ENCODE measurements at places on chromosomes 5 and 9. TPM values are rescaled to one million over a fixed set of nuclear protein-coding genes. Genes with fewer than 3 reads are reported as not detected.

The C9 gene
- total RNA-seq, result not detected

DNA sequence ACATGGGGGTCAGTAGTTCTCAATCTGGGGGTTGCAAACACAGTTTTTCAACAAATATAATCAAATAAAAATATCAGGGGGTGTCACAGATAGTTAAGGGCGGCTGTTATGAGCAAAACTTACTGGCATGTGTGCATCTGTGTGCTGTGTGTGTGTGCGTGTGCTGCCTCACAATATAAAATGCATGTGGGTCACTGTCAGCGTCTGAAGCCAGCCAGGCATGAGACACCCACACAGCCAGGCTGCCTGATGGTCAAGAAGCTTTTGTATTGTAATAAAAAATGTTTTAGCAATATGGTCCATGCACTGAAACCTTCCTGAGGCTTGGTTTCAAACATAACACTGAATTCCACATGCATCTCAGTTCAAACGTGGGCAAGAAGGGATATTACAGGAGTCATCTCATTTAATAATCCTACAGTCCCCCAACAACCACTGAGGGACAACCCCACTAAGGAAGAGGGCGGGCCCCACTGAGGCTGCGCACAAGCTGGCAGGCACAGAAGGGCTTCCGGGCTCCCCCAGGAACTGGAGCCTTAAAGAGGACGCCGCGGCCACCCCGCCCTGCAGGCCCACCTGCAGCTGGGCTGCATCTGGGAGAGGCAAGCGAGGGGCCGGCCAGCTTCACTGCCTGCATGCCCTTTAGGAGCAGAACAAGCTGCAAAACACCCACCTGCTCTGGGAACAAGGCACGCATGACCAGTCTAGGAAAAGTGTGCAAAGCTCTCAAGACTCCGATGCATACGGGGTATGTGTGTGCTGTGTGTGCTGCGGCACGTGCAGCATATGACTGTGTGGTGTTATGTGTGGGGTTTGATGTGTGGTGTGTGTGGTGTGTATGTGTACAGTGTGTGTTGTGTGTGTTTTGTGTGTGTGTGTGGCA, 14.1 kb downstream of the SEMA4D start:
- DNase-seq, result peak; percentile 75

- no peak for DNase-seq
Observed at GRCh38 chr5:77087484-77088261, 588 bp upstream of the ZBED3 start.

DNA sequence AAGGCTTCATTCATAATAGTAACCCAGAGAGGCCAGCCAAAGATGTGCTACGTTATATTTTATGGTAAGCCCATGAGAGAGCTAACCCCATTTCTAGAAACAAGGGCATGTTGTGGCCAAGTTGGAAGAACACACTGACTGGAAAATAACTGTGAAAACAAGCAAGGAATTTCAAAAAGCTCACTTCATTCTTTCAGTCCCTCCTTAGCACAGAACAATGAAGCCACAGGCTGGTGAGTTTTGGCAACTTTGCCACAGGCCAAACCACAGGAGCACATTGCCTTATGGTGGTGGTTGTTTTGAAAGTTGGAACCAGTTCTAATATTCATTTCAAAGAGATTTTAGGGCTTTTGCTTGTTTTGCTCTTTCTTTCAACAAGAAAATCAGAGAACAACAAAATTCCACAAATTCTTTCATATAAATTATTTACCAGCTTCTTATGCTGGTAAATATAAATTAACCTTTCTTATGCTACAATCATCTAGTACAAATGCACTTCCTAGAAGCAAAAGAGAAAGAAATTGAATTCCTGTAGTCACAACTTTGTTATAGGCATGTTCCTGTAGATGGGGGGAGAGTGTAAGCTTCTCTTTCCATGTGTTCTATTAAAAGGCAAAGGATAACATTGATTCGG, 225.4 kb upstream of the RFX3 start:
- DNase-seq, result peak; percentile 20

DNA sequence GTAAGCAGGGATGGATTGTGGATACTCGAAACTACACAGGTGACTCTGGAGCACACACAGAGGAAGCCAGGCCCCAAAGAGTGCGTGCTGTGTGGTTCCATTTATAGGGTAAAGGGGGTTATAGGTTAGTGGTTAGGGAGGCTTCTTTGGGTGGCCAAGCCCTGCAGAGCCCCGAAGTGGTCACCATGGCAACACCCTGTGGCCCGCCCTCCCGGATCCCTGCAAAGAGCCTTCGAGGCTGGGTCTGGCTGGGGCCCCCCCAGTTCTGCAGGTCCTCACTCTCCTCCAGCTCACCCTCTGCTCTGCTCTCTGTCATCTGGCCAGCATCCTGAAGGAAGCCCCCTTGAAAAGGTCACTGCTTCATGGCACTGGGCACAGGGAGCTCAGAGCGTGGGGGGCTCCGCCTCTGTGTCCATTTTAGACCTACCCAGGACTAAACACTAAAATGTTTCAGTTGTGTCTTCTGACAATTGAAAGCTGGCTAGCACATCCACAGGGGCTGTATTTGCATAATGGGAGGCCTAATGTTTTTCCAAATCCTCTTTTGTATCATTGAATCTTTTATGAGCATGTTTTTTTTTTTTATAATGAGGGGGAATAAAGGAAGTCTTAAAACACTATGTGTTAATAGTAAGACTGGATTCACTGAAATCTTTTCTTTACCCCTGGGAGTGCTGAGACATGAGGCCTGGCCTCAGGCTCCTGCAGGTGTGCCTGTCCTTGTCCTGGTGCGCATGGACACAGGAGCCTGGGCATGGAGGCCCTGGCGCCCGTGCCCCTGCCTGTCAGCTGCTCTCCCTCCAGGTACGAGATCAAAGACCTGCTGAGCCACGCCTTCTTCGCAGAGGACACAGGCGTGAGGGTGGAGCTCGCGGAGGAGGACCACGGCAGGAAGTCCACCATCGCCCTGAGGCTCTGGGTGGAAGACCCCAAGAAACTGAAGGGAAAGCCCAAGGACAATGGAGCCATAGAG, 55.3 kb downstream of the WNK2 start:
- DNase-seq, result no peak

The GGTA1 gene
- not detected for total RNA-seq

- no peak for DNase-seq
Observed at GRCh38 chr9:28329323-28329722, 756.0 kb upstream of the C9orf72 start.

GRCh38 chr9:131723632-131724031, 16.2 kb downstream of the RAPGEF1 start:
- DNase-seq, result no peak

GRCh38 chr5:1764606-1764960, 35.1 kb downstream of the MRPL36 start:
- DNase-seq, result no peak

DNA sequence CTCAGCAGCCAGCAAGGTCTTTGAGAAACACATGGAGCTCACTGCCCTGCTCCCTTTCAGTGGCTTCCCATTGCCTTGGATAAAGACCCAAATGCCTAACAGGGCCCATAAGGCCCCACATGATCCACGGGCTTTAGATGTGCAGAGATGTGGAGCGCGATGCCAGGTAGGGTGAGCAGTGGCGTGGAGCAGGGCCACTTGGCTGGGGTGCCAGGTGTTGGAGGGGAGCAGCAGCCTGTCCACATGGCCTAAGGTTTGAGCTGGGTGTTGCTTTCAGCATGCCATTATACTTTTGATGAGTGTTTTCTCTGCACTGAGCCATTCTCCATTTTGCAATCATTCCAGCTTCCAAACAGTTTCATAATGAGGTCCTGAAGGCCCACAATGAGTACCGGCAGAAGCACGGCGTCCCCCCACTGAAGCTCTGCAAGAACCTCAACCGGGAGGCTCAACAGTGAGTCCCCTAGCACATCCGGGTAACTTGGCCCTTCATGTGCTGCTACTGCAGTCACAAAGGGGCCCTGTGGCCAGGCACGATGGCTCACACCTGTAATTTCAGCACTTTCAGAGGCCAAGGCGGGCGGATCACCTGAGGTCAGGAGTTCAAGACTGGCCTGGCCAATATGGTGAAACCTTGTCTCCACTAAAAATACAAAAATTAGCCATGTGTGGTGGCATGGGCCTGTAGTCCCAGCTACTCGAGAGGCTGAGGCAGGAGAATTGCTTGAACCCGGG, 11.1 kb downstream of the GLIPR2 start:
- DNase-seq, result no peak

DNA sequence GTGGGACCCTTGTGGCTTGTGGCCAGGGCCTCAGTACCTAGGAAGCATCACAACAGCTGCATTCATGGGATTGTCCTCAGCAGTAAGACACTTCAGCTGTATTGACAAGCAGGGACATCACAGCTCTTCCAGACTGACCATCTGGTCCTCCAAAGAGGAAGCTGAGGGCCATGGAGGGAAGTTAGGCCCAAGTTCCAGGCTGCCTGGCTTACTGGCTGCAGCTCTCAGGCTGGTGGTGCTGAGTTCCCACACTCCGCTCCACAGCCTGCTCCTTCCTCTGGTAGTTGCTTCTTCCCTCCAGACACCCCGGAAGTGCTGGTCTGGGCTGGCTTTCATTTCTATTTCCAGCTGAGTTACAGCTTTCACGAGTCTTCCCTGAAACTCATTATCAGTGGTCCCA, 5.7 kb upstream of the STING1 start:
- no peak for DNase-seq

DNA sequence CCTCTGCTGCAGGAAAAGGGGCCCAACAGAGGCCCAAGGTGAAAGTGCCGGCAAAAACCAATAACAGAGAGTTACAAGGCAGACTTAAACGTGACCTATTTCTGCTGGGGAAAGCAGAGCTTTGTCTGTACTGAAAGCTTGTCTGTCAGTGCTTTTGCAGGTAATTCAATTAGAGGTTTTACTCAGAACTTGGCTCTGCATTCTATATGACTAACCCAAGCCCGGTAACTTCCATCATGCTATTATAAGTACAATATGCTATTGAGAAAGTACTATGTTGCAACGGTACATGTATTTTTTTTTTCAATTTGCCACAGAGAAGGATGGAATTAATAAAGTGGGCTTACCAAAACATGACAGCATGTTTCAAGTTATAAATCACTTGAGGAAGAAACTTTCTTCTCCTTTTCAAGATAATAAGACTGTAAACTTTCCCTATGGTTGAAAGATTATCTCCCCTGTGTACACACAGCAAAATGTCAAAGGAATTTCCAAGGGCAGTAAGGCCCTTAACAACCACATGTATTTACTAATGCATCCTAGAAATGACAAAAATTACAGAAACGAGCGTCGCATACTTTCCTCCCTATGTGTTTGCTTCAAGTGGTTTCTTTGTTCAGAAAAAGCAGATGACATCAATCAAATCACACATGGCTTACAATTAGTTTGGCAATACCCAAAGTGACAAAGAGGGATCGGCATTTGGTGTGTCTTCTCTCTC, 282.4 kb downstream of the EFNA5 start:
- peak; percentile 4 for DNase-seq

The PAX5 gene
- 0.21 TPM for total RNA-seq

DNA sequence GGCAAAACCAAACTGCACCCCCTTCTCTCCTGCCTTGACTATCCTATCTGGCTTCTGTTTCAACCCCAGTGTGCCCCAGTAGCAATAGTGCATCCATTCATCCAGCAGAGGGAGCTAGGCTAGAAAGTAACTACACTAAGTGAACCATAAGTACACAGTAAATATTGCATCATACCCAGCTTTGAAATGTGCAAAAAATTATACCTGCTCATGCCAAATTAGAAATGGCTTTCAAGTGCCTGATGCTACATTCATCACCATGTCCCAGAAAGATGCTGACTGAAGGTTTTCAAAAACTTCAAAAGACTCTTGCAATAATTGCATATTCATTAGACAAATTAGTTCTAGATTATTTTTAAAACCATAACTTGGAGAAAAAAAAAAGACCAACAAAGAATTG, 153.5 kb downstream of the PRELID2 start:
- DNase-seq, result peak; percentile 62

DNA sequence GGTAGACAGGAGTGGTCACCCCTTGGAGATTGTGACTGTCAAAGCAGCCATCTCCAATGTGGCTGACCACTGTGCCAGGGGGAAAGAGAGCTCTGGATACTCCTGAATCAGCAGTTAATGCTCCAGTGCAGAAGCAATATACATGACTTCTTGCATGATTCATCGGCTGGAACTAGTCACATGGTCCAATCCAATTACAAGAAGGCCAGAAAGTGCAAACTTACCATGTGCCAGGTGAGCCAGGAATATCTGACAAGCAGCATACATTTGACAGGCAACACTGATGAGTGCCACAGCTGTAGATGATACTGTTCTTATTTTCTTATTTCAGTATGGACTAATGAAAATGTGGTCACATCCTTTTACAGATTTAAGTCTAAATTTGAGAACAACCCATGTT, 440.0 kb upstream of the MPDZ start:
- DNase-seq, result no peak

- no peak for DNase-seq
Observed at GRCh38 chr9:69746859-69747560, 12.8 kb downstream of the PTAR1 start.

- peak; percentile 89 for DNase-seq
Observed at GRCh38 chr9:131667576-131667975, 72.3 kb downstream of the RAPGEF1 start.

- no peak for DNase-seq
Observed at GRCh38 chr5:18965893-18966292, 1022.1 kb downstream of the CDH18 start.

- no peak for DNase-seq
Observed at GRCh38 chr5:134989266-134989830, 21.6 kb downstream of the CATSPER3 start.

The SH3RF2 gene
- not detected for total RNA-seq

The ABO gene
- total RNA-seq, result not detected

The PCDHB4 gene
- total RNA-seq, result not detected

- DNase-seq, result no peak
Observed at GRCh38 chr5:96121364-96121763, 159.7 kb upstream of the ELL2 start.

The PPIC gene
- not detected for total RNA-seq

The PHF24 gene
- total RNA-seq, result not detected

GRCh38 chr5:101435768-101436167, 532.7 kb upstream of the ST8SIA4 start:
- no peak for DNase-seq

The F2RL2 gene
- not detected for total RNA-seq

DNA sequence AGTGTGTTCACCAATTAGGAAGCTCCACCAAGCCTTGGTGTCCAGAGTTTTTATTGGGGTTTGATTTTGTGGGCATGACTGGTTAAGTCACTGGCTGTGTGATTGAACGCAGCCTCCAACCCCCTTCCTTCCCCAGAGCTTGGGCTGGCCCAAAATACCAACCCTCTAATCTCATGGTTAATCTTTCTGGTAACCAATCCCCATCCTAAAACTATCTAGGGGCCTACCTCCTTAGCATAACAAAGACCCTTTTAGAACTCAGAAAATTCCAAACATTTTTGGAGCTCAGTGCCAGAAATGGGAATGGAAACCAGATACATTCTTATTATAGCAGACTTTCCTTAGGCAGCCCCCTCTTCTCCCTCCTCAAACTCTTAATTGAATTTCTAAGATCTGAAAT, 35.9 kb upstream of the HRH2 start:
- no peak for DNase-seq

DNA sequence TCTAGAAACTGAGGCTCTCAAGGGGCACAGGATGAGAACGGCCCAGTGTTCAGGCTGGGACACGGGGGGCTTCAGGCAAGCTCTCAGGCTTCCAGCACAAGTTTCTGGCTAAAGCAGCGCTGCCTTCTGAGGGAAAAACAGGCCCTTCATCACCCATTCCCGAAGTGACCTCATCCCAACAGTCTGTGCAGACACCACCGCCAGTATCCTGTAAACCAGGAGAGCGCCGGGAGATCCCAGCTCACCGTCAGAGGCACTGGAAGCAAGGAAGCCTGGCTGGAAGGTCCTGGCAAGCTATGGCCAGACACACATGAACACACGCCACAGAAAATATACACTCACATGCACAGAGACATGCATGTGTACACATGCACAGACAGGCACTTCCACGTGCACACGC, 8.8 kb downstream of the SLC12A7 start:
- no peak for DNase-seq

All from activated naive CD4-positive, alpha-beta T cell treated with anti-CD3 and anti-CD28 coated beads for 36 hours (primary cell).